ENCODE measurements at places on chromosomes 6 and 20.

DNA sequence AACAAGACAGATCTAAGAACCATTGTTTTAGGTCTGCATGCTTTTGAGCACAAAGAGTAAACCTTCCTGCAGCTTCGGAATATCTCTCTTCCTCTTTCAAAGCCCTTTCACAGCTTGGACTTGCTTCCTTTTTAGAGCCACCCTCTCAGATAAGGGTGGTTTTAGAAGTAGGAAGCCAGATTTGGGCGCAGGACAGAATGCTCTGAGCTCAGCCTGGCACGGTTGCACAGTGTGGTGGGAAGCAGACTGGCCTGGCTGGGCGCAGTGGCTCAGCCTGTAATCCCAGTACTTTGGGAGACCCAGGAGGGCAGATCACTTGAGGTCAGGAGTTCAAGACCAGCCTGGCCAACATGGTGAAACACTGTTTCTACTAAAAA is 35.6 kb upstream of the PNRC1 start:
- DNase-seq: no peak

GRCh38 chr20:40778894-40779496 is 90.0 kb upstream of the MAFB start:
- no peak for DNase-seq

DNA sequence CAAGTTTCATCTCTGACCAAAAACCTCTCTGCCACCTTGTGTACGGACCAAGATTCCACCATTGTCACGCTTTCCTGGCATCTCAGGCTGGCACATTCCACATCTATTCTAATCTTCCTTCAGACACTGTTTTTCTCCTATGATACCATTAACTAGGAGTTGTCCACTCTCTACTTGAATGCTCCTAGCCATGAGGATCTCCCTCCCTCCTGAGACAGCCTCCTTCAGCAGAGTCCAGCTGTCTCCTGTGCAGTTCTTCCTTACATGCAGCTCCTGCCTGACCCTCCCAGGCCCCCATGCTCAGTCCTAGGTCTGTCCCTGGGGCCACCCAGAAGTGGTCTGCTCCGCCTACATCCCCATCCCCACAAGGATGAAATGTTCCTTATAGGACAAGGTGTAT is 90.9 kb downstream of the CHMP4B start:
- no peak for DNase-seq

DNA sequence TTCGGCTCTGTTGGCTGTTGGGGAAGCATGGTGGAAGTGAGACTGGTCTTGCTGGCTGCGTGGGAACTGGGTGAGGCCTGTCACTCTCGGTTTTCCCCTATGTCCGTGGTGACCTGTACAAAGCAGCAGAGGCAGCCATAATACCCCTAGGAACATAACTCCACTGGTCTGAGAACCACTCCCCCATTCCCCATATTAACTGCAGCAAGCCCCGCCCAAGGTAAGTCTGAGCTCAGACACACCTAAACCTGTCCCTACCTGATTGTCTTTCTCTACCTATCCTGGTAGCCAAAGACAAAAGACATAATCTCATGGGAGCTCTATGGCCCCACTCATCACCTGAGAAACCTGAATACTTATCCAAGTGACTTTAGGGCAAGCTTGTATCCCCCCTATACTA is 156.3 kb upstream of the PHACTR1 start:
- no peak for DNase-seq

All from NCI-H510A (cell line).